ENCODE measurements at places on chromosomes 3 and 15. TPM values are rescaled to one million over a fixed set of nuclear protein-coding genes. Genes with fewer than 3 reads are reported as not detected.
A peak's percentile ranks its signal among the peaks of the same experiment; 100 is the strongest.

Gene ABCF3
- total RNA-seq = 67.6 TPM

Gene ZNF860
- 0.19 TPM for total RNA-seq

Gene FAIM
- total RNA-seq = 2.4 TPM

Gene GOLGA8T
- not detected for total RNA-seq

Gene ALDH1A3
- total RNA-seq = not detected

Gene SPCS1
- 135 TPM for total RNA-seq

Gene ZDHHC19
- not detected for total RNA-seq

Gene FETUB
- total RNA-seq = not detected

Gene MST1
- 7.6 TPM for total RNA-seq

Gene EDC3
- 45.7 TPM for total RNA-seq

GRCh38 chr3:56997041-56997440 lies 63.4 kb upstream of the SPATA12 start:
- H3K4me1 ChIP-seq = peaks cover 3% of the 10 kb centered on the region
- no peaks in the 10 kb centered on the region for H3K36me3 ChIP-seq
- H3K4me3 ChIP-seq = no peak overlapping the region
- peaks cover 13% of the 10 kb centered on the region for H3K27me3 ChIP-seq
- no peak for DNase-seq

DNA sequence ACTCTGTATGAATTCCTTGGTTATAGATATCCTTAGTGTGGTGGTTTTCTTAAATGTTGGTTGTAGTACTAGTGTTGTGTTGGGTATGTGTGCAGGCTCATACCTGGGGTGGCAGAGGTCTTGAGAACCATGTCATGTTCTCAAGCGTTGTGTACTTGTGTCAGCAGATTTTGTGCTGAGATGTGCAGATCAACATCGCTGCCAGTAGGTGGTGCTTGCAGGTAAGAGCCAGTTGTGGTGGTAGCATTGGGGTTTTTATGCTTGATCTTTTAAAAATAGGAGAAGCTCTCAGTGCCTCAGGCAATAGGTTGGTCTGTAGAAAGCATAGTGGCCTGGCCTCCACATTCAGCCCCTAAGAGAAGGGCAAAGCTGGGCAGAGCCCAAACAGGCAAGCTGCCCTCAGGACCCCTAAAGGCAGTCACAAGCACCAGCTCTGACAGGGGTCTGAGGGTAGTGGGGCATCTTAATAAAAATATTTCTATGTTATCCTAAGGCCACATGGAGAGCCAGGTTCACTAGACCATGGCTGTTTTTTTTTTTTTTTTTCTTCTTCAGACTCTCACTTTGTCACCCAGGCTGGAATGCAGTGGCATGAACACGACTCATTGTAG lies 164.0 kb downstream of the IL20RB start:
- peaks cover 2% of the 10 kb centered on the region for H3K4me1 ChIP-seq
- no peaks in the 10 kb centered on the region for H3K36me3 ChIP-seq
- H3K27ac ChIP-seq = no peak overlapping the region
- DNase-seq = peak; percentile 67
- no peak overlapping the region for H3K4me3 ChIP-seq

DNA sequence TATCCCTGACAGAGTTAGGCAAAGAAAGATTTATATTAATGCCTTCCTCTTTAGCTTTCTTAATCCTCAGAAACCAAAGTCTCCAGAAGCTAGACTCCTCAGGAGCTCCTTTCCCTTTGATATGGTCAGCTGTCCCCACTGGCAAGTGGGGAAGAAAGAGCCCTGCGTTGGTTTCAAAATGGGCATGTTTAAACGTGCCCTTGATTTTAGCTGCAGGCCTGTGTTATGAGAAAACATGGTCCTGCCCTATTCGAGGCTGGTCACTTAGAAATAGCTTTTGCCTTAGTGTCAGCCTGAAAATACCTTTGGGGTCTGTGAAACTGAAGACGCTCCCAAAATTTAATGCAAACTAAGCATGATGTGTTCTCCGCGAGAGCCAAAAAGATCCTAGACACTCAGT lies 135.5 kb upstream of the RARB start:
- H3K4me3 ChIP-seq = no peak overlapping the region
- no peak for DNase-seq
- no peaks in the 10 kb centered on the region for H3K4me1 ChIP-seq
- no peaks in the 10 kb centered on the region for H3K36me3 ChIP-seq

GRCh38 chr3:188294823-188295487 lies 141.0 kb downstream of the LPP start:
- H3K36me3 ChIP-seq = peaks cover 35% of the 10 kb centered on the region
- no peak overlapping the region for H3K27ac ChIP-seq
- H3K27me3 ChIP-seq = no peaks in the 10 kb centered on the region
- H3K4me3 ChIP-seq = no peak overlapping the region
- DNase-seq = no peak
- peaks cover 71% of the 10 kb centered on the region for H3K4me1 ChIP-seq

- no peak overlapping the region for H3K27ac ChIP-seq
- no peak overlapping the region for H3K4me3 ChIP-seq
Measured at GRCh38 chr3:127161236-127161635, 31.7 kb upstream of the PRR23E start.

GRCh38 chr3:16700651-16701050 lies 95.4 kb upstream of the DAZL start:
- peaks cover 21% of the 10 kb centered on the region for H3K27me3 ChIP-seq
- no peak overlapping the region for H3K27ac ChIP-seq
- no peak for DNase-seq
- no peaks in the 10 kb centered on the region for H3K36me3 ChIP-seq
- H3K4me3 ChIP-seq = no peak overlapping the region
- H3K4me1 ChIP-seq = no peaks in the 10 kb centered on the region

DNA sequence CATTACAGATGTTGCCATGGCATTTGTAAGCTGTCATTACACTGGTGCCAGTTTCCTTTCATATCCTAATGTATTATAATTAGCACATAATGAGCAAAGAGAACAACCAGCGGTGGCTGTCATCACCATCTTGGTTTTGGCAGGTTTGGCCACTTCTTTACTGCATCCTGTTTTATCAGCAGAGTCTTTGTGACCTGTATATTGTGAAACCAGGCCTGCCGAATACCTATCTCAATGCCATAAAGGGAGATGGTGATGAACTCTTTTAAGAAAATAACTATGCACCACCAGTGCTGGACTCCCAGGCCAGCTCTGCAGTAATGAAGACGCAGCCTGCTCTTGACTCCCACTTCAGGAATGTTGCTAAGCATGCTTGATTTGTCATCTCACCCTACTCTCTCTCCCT lies 458.1 kb upstream of the NR2F2 start:
- no peak for DNase-seq
- peaks cover 2% of the 10 kb centered on the region for H3K36me3 ChIP-seq
- H3K4me1 ChIP-seq = peaks cover 37% of the 10 kb centered on the region

GRCh38 chr3:125683067-125683829 lies 88.0 kb upstream of the OSBPL11 start:
- DNase-seq = no peak
- no peak overlapping the region for H3K4me3 ChIP-seq
- no peaks in the 10 kb centered on the region for H3K36me3 ChIP-seq
- no peak overlapping the region for H3K27ac ChIP-seq
- no peaks in the 10 kb centered on the region for H3K4me1 ChIP-seq

GRCh38 chr3:45907769-45908705 lies 21.7 kb downstream of the CCR9 start:
- peak overlapping the region; percentile 20 for H3K4me3 ChIP-seq
- peaks cover 31% of the 10 kb centered on the region for H3K27me3 ChIP-seq
- DNase-seq = peak; percentile 79
- H3K36me3 ChIP-seq = peaks cover 22% of the 10 kb centered on the region
- H3K27ac ChIP-seq = no peak overlapping the region

DNA sequence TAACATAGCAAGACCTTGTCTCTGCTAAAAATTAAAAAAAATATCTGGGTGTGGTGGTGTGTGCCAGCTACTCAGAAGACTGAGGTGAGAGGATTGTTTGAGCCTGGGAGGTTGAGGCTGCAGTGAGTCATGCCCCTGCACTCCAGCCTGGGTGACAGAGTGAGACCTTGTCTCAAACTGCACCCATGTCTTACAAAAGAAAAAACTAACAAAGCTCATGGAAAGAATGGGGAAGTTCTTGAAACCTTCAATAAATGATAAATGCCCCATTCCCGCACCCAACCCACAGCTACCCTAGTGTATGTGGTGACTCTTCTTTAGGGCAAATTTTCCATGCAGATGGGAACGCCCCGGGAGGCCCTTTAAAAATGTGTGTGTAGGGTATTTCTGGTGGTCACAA lies 28.3 kb downstream of the RPLP1 start:
- H3K27ac ChIP-seq = no peak overlapping the region
- H3K4me1 ChIP-seq = no peaks in the 10 kb centered on the region

DNA sequence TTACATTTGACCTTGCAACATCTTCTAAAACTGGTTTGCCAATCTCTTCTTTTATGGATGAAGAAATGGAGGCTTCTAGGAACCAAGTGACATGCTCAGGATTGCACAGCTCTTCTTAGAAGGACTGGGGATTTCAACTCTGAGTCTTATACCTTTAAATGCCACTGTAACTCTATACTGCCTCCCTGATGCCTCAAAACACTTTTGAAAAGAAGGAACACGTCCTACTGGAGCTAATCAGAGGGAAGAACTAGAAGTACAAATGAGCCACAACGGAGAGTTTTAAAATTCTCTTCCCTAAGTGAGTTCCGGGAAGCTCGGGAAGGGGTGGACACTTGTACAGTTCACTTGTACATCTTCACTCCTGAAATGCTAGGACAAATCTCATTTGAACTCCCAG lies 949 bp upstream of the MITF start:
- DNase-seq = no peak
- peaks cover 3% of the 10 kb centered on the region for H3K4me1 ChIP-seq
- H3K4me3 ChIP-seq = peak overlapping the region; percentile 68
- H3K27ac ChIP-seq = no peak overlapping the region
- H3K27me3 ChIP-seq = peaks cover 53% of the 10 kb centered on the region

GRCh38 chr15:67967871-67968431 lies 86.2 kb upstream of the PIAS1 start:
- peak overlapping the region; percentile 45 for H3K4me3 ChIP-seq
- peaks cover 43% of the 10 kb centered on the region for H3K27me3 ChIP-seq
- H3K36me3 ChIP-seq = no peaks in the 10 kb centered on the region
- no peak overlapping the region for H3K27ac ChIP-seq
- peaks cover 4% of the 10 kb centered on the region for H3K4me1 ChIP-seq

GRCh38 chr15:99717161-99718009 lies 15.9 kb downstream of the LYSMD4 start:
- H3K27me3 ChIP-seq = no peaks in the 10 kb centered on the region
- no peak overlapping the region for H3K27ac ChIP-seq
- peaks cover 34% of the 10 kb centered on the region for H3K4me1 ChIP-seq

GRCh38 chr3:8460815-8461456 lies 40.7 kb upstream of the LMCD1 start:
- H3K4me1 ChIP-seq = no peaks in the 10 kb centered on the region
- no peak overlapping the region for H3K4me3 ChIP-seq
- no peaks in the 10 kb centered on the region for H3K36me3 ChIP-seq
- peaks cover 5% of the 10 kb centered on the region for H3K27me3 ChIP-seq

DNA sequence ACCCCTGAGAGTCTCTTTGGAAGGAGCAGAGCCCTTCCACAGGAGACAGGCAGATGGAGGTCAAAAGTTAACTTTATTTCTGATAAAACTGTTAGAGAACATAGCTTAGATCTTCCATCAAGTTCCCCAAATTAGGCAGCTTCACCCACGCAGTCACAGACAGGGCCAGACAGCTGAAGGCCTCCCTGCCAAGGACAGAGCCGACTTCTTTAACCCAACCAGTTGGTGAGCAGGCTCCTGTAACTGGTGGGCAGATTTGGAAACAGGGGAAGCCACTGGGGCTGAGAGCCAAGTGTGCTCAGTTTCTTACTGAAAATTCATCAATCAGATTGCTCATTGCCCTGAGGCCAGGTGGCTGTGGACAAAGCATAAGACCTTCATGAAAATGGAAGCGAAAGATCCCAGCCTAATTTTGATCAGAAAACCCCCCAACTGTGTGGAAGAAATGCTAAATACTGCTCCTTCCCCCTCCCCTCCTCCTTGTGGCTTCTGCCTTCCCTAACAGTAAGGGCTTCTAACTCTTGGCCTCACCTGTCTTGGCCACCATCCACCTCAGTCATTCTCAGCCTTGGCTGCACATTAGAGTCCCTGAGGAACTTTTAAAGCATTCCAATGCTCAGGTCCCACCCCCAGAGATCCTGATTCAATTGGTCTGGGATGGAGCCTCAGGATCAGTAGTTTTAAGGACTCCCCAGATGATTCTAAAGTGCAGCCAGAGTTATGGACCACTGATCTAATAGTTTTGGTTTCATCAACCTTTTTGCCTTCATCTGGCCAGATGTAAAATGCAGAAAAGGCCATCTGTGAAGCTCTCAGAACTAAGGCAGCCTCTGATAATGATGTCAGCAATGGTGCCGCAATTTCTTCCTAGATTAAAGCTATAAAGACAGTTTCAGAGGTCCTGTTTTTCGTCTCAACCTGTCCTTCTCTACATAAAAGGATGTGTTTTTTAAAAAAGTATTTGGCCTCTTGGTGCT lies 11.5 kb downstream of the CLRN1 start:
- no peak for DNase-seq
- H3K4me3 ChIP-seq = no peak overlapping the region
- no peaks in the 10 kb centered on the region for H3K4me1 ChIP-seq
- peaks cover 22% of the 10 kb centered on the region for H3K27me3 ChIP-seq
- H3K27ac ChIP-seq = no peak overlapping the region
- H3K36me3 ChIP-seq = no peaks in the 10 kb centered on the region

GRCh38 chr15:66725464-66725785 lies 23.4 kb downstream of the SMAD6 start:
- no peak overlapping the region for H3K4me3 ChIP-seq
- H3K36me3 ChIP-seq = no peaks in the 10 kb centered on the region
- peaks cover 18% of the 10 kb centered on the region for H3K4me1 ChIP-seq
- H3K27ac ChIP-seq = peak overlapping the region; percentile 1
- peaks cover 3% of the 10 kb centered on the region for H3K27me3 ChIP-seq

GRCh38 chr3:62962714-62963113 lies 87.5 kb upstream of the CADPS start:
- no peaks in the 10 kb centered on the region for H3K4me1 ChIP-seq
- no peak for DNase-seq
- no peak overlapping the region for H3K4me3 ChIP-seq
- H3K36me3 ChIP-seq = no peaks in the 10 kb centered on the region
- H3K27me3 ChIP-seq = no peaks in the 10 kb centered on the region

- no peak overlapping the region for H3K27ac ChIP-seq
- no peaks in the 10 kb centered on the region for H3K36me3 ChIP-seq
- H3K4me3 ChIP-seq = no peak overlapping the region
- no peak for DNase-seq
Measured at GRCh38 chr3:124156866-124157712, 165.2 kb upstream of the ROPN1 start.

GRCh38 chr3:151226088-151226563 lies 23.1 kb upstream of the GPR171 start:
- H3K27ac ChIP-seq = peak overlapping the region; percentile 87
- no peak for DNase-seq
- H3K4me3 ChIP-seq = peak overlapping the region; percentile 36
- peaks cover 18% of the 10 kb centered on the region for H3K36me3 ChIP-seq
- H3K27me3 ChIP-seq = no peaks in the 10 kb centered on the region

- H3K27me3 ChIP-seq = no peaks in the 10 kb centered on the region
- no peaks in the 10 kb centered on the region for H3K4me1 ChIP-seq
- no peak for DNase-seq
- H3K27ac ChIP-seq = no peak overlapping the region
- no peaks in the 10 kb centered on the region for H3K36me3 ChIP-seq
Measured at GRCh38 chr3:34882764-34883163, 756.6 kb upstream of the ARPP21 start.
